OCI-LY7 (cell line): ENCODE measurements at places on chromosomes 5 and 9. TPM values are rescaled to one million over a fixed set of nuclear protein-coding genes. Genes with fewer than 3 reads are reported as not detected.

DNA sequence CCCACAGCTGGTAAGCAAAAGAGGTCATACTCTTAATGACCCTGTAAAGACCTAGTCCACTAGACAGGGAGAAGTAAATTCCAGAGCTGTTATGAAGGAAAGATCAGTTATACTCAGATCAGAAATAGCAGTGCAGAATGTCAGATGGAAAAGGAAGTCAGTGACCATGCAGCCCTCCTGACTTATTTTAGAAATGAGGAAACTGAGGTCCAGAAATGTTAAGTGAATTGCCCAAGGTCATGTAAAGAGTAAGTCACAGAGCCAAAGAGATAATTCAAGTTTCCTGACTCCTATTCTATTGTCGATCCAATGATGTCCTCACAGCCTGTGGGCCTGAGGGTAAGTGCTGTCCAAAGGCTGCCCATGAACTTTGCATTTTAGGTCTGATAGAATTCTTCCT, 214.9 kb upstream of the IL12B start:
- no peak for DNase-seq

GRCh38 chr5:55597014-55597981, 62.5 kb upstream of the PLPP1 start:
- DNase-seq = no peak

DNA sequence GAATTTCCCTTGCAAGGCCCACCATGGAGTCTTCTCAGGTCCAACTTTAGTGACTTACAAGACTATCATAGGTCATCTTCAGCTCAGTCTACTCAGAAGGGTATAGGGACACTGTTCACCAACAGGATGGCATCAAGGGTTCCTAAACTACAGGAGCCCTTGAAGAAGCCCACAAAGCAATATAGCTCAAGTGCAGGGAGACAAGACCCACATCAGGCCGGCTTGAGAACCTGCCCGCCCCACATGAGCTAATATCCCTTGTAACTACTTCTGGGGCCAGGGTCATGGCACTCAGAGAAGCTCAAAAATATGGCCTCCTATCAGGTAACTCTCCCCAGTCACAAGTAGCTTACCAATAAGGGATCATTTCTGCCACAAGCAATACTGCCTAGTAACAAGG, 249.9 kb downstream of the CDK5RAP2 start:
- DNase-seq = no peak

- no peak for DNase-seq
Observed at GRCh38 chr5:30736669-30737068, 456.8 kb upstream of the CDH6 start.

GRCh38 chr9:109627042-109627441, 128.9 kb upstream of the PTPN3 start:
- no peak for DNase-seq

GRCh38 chr5:110547495-110547894, 179.0 kb downstream of the TMEM232 start:
- DNase-seq = no peak

- DNase-seq = no peak
Observed at GRCh38 chr9:109699019-109699418, 81.0 kb upstream of the PALM2AKAP2 start.

- peak; percentile 46 for DNase-seq
Observed at GRCh38 chr9:137702615-137703379, 84.0 kb downstream of the EHMT1 start.

- no peak for DNase-seq
Observed at GRCh38 chr5:109703829-109704228, 14.1 kb downstream of the MAN2A1 start.

GRCh38 chr9:13688990-13689600, 409.6 kb upstream of the MPDZ start:
- no peak for DNase-seq

DMRT3 gene
- total RNA-seq = not detected in 2 replicates

P4HA2 gene
- 0.32 and 0.33 TPM in 2 replicates for total RNA-seq

CER1 gene
- total RNA-seq = not detected in 2 replicates

TMEM215 gene
- total RNA-seq = not detected in 2 replicates

PTRH1 gene
- 8.9 and 10.2 TPM in 2 replicates for total RNA-seq

SLC34A1 gene
- total RNA-seq = 0.46 and 0.63 TPM in 2 replicates
